ENCODE measurements at places on chromosomes 11 and 22.

DNA sequence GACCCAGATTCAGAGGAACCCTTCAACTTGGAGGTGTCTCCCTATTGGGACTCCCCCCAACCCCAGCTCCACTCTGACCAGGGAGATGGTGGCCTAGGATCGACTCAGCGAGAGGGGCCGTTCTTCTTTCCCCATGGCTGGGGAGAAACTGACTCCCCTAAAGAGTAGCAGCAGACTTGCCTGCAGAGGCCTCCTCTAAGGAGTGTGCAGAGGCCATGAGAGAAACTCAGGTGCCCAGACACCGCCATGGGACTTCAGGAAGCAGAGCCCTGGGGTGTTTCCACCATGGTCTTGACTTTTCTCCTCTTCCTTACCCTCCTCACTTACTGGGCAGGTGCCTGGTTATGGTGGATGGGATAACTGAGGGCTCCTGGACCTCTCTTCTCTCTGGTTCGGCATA, 2.6 kb upstream of the TOP3B start:
- no peak for DNase-seq

DNA sequence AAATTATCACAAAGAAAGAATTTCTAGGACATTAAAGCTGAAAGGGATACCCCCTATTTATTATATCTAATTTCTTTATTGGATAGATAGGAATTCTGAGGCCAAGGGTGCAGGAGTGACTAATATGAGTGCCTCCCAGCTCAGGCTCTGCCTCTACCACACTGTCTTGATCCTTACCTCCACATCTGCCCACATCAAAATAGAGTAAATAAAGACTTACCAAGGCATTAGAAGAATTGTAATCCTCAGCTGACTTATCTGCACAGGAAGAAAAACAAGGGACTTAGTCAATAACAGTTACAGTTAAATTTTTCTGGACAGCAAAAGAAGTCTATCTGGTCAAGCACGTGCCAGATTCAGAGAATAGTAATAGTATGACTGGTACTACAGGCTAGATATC, 72.6 kb upstream of the GDPD4 start:
- peak; percentile 80 for DNase-seq

DNA sequence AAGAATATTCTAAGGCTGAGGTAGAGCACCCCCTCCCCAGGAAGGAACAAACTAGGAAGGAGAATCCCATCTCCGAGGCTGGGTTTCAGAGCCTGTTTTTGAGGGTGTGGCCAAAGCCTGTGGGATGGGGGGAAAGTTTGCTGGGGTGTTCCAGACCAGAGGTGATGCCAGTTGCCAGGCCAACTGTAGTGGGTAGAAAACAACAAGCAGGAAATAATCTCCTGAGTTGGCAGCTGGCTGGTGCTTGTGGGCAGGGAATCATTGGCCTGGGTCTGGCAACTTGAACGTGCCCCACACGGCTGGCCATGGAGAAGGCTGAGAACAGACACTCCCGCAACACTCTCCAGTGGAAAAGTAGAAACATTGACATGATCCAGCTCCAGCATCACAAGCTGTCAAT, 385.6 kb downstream of the ETS1 start:
- DNase-seq: no peak

DNA sequence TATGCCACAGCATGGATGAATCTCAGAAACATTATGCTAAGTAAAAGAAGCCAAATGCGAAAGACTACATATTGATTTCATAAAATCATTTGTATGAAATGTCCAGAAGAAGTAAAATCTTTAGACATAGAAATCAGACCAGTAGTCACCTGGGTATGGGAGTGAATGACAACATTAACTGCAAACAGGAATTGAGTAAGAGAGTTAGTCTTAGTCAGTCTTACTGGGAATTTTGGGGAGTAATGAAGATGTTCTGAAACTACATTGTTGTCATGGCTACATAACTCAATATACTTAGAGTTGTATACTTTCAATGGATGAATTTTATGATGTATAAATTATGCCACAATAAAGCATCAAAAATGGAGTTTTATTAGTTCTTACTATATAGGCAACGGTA, 107.8 kb upstream of the CHORDC1 start:
- DNase-seq: no peak

DNA sequence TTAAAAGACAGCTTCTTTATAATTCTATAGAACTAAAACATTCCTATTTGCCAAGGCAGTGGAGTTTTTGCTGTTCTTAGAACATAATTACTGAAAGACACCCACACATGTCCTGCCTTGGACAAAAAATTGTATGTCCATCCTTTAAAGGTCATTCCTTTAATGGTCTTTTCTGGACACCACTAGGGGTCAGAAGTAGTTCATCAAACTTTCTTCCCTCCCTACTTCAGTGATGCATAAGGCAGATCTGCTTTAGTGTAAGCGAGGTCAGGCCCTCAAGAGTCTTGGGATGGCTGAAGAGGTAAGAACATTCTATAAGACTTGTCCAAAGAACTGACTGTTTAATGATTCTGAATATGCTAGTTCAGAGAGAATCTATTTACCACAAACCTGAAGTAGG, 4.3 kb upstream of the OR51V1 start:
- peak; percentile 85 for DNase-seq

DNA sequence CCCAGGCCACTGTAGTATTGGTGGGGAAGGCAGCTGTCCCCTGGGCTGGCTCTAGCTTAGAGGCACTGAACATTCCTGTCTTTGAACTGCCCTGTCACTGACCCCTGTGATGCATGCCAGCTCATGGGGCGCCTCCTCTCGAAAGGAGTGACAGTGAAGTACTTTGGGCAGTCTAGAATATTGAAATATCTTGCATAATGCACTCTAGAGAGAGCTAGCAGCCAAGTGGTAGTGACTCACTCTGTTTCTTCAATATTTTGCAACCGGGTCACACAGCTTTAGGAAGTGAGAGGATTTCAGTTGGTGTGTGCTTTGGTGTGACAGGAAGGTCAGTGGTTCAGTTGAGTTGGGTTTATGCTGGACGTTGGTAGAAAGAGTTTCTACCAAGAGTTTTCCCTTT, 35.5 kb upstream of the ST14 start:
- peak; percentile 96 for DNase-seq

GRCh38 chr11:13649619-13650018, 18.8 kb upstream of the FAR1 start:
- DNase-seq: no peak

GRCh38 chr22:43167001-43167589, 15.7 kb downstream of the TSPO start:
- DNase-seq: no peak

DNA sequence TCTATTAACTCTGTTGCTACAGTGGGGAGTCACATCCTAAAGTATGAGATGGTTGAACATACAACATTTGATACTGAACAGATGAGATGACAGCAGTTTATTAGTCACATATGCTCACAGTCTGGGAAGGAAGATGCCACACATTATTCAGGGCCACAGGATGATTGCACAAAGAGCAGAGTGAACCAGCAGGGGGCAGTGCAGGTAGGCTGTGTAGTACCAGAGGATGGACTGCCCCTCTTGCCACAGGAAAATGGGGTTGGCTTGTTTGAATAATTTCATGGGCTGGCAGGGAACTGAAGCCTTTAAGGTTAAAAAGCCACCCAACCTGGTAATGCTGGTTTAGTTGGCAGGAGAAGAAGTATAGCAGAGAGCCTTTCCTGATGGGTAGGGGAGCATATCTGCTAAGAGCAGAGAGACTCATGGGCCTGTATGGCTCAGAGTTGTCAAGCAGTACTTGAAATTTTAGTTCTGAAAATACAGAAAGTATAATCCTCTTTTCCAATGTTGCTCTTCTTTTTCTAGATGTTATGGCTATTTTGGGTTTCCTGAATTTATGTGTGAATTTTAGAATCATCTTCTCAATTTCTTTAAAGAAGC, 180.4 kb upstream of the B3GAT1 start:
- peak; percentile 7 for DNase-seq

GRCh38 chr22:24059793-24060192, 48.7 kb downstream of the CABIN1 start:
- DNase-seq: no peak

DNA sequence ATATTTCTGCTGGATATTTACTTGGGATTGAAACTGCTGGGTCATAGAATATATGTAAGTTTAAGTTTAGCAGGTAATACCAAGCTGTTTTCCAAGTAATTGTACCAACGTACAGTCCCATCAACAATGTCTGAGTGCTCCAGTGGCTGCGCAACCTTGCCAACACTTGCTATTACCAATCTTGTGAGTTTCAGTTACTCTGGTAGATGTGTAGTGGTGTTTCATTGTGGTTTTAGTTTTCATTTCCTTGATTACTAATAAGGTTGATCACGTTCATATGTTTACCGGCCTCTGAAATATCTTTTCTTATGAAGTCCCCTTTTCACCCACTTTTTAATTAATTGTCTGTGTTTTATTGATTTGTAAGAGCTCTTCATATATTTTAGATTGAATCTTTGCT, 370.6 kb upstream of the CADM1 start:
- no peak for DNase-seq

DNA sequence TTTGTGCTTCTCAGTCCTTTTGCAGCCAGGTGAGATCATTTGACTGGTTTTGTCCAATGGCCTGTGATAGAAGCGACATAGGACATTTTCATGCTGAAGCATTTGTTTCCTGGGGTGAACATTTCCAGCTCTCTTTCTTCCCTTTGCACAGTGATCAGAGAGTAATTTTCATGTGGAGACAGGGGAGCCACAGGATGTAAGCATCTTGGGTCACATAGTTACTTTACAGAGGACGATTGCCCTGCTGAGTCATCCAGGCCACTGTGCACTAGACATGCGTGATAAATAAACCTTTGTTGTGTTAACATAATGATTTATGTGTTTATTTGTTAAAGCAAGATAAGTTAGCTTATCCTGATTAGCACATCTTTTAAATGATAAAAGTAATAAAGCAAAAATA, 263.5 kb upstream of the CCDC179 start:
- DNase-seq: peak; percentile 49

Measured in iris pigment epithelial cell (primary cell).